ENCODE measurements at places on chromosomes 12 and 14.

DNA sequence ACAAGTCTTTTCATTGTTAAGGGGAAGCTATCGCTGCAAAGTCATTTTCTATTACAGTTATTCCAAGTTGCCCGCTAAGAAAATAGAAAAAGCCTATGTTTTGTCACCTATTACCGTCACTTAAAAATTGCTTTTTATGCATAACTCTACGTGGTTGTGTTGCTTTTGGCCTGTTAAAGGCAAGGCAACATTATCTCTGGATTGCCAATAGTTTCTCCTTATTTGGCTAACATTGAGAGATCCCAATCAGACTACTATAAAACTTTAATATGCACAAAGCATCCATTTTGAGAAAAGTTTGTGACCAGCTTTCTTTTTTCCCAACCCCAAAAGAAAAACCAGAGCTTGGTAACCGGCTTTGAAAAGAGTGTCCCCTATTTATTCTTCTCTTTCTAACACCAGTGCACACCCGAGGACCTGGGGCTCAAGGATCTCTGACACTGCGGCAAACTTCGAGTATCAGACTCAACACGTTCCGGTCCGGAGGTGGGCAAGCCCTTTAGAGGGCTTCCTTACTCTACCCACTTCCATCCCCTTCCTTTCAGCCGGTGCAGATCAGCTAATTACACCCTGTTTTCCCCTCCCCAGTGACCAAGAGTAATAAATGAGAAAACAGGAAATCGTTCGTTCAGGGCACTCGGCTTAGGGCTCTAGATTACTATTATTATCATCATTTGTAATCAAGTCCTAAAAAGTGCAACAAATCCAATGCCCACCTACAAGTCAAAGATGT is 1.2 kb downstream of the PPP1R12A start:
- peak; percentile 34 for DNase-seq

DNA sequence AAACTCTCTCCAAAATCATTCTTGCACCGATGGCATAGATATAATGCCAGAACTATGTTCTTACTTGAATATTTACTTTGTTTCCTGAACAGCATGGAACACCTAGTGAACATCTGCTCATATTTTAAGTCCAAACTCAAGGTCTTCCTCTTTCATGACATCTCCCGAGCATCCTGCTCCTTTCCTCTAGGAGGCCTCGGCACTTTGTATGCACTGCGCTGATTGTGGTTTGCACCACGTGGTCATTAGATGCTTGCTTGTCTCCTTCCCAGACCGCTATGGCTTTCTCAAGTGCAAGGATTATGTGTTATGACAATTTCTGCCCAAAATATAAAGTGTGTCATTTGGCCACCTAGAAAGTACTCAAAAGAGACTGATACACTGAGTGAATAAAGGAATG is 912.0 kb downstream of the GALC start:
- DNase-seq: no peak

DNA sequence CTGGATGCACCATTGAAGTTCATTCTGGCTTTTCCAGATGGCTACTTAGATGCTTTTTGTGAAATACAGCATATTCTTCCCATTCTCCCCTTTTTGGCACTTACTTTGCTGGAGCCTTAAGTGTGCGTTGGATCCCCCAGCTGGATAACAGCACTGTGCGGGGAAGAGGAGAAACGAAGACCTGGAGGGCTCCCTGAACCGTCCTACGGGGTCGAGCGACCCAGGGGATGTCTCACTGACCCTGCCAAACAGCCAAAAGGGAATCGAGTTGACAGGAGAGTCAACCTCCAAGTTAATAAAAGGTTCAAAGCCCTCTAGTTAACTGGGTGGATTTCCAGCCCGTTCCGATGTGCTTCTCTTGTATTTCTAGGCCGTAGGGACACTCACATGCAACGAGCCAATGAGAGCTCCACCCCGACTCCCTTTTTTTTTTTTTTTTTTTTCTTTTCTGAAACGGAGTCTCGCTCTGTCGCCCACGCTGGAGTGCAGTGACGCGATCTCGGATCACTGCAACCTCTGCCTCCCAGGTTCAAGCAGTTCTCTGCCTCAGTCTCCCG is 1.0 kb upstream of the CAMKK2 start:
- peak; percentile 26 for DNase-seq

DNA sequence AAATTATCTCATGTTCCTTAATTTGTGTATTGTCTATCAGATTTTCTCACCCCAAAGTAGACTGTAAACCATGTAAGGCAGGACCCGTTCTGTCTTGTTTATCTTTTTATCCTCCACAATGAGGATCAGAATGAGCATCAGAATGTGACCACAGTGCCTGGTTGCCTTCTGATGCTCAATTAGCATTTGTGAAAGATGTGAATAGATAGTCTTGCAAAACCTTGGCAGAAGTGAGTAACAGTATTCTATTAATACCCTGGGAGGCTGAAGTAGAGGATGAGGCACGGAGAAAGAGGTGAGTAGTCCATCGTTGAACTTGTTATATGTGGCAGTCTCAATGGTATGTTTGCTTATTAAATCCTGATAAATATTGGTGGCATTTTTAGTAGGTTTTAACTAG is 781.4 kb downstream of the NRXN3 start:
- DNase-seq: no peak

DNA sequence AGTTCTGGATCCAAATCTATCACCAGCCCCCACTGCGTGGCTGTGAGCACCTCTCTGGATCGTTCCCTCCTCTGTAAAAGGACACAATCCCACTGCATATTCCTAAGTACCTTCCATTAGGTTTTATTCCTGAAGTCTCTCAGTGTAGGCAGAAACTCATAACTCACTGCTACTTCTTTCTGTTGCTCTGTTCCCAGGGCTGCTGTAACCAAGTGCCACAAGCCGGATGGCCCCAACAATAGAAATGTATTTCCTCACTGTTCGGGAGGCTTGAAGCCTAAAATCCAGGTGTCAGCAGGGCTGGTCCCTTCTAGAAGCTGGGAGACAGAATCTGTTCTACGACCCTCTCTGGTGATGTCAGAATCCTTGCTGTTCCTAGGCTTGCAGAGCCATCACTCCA is 24.9 kb downstream of the FOXN3 start:
- DNase-seq: no peak

DNA sequence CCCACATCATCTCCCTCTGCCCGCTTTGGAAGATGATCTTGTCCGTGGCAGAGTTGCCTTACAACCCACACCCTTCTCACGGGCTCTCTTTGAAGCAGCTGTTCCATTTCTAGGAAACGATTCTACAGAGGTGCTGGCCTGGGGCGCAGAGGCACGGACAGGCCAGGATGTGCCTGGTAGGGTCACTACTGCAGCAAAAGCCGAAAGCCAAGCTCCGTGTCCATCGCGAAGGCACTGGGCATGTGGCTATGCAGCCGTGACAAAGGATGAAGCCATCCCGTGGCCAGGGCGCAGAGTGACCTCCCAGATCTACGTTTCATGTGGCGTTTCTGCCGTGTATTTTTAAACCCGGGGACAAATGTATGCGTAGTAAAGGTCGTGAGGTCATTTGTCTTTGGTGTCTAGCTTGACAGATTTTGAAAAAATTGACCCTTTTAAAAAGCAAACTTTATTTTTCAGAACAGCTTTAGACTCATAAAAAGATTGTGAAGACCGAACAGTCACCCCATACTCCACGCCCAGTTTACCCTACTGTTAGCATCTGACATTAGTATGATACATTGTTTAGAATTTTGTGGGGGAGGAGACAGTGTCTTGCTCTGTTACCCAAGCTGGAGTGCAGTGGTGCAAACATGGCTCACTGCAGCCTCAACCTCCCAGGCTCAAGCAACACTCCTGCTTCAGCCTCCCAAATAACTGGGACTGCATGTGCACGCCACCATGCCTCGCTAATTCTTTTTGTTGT is 40.4 kb upstream of the NCOR2 start:
- DNase-seq: no peak

- no peak for DNase-seq
These were observed 16.9 kb upstream of the APPL2 start for GRCh38 chr12:105252901-105253300.

DNA sequence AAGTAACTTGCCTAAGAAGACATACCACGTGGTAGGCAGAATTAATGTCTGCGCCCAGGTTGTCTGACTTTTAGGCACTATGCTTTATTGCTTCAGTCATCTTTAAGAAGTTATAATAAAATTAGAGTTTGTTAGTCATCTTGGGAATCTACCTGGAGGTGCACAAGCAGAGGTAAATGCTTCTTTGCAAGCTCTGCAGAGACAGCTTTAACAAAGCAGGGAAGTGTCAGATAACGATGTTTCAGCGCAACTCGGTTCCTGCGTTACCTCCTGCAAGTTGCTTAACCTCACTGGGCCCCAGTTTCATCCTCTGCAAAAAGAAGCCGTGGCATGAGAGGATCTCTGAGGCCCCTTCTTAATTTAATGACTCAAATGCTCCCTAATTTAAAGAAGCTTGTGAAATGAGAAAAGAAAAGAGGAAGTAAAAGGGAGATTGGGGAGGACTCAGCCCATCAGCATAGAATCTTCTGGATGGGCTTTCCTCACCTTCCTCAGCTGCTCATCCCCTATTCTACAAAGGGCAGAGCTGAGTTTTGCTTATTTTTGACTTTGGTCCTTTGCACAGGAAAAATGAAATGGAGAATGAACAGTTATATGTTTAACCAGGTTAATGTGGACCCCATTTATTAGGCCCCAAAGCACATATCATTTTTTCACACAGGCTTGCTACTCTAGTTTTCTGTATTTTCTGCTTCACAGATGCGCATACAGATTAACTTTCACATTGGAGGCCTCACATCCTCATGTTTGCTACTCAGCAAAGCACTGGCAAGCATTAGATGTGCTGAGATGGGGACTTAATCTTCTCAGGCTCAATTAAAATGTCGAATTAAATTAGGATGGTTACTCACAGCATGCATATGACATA is 5.1 kb downstream of the ARHGDIB start:
- DNase-seq: peak; percentile 39

DNA sequence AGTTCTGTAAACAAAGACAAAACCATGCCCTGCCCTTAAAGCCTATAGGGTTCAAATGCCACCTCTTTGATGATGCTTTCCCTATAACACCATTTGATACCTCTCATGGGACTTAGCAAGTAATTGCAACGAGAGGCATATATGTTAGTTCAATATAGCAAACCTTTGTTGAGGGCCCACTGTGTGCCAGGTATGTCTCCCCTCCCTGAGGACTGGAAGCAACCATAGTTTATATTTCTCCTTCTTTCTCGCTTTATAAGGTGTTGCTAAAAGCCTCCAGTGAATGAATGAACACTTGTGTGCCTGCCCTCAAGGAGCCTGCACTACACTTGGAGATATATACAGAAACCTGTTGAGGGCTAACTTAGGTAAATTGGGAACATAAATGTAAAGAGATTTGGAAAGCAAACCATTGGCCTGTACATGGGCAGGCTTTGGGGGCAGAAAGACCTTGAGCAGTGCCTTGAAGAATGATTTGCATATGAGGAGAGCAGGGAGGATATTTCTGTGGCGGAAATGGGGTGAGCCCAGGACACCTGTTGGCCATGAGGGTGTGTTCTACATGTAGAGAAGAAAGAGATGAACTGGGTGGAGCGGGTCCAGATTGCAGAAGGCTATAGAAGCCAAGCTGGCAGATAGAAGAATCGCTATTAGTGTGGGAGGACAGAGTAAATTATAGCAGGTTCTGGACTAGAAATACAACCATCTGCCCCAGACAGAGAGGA is 1.8 kb upstream of the CKAP4 start:
- DNase-seq: no peak

DNA sequence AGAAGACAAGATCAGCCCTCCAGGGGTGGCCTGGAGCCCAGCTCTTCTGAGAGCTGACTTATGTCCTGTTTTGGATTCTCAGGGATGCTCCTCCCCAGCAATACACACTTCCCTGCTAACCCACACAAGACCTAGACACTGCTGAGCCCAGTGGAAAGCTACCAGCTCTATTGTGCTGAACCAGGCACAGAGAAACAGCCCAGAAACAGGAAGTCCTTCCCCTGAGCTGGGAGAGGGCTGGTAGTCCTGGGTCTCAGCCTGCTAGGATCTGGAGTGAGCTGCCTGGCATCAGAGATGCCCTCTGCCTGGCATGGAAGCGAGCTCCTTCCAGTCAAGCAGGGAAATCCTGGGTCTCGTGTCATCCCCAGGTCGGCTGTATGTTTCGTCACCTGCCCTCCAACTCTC is 1.2 kb upstream of the LAG3 start:
- no peak for DNase-seq

GRCh38 chr12:94205822-94206221 is 57.4 kb downstream of the PLXNC1 start:
- DNase-seq: peak; percentile 24

GRCh38 chr14:21711360-21711961 is 37.8 kb upstream of the OR4E1 start:
- DNase-seq: no peak

- DNase-seq: no peak
These were observed 66.7 kb upstream of the AP4S1 start for GRCh38 chr14:30958555-30959407.

DNA sequence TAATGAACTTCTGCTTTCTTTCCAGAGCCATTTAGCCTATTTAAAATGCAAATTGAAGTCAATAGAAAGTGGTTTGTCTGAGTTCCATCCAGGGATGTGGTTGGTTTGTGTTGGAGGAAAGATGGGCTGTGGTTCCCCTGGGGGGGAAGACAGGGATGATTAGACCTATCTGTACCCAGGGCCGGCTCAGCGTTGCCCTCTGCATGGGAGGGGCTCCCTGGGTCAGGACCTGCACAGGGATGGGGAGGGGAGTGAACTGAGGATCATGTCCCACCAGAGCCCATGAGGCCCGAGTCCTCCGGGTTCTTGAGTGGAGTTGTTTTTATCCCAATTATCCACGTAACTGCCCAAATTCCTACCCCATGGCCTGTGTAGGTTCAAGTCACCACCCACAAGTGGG is 76.9 kb upstream of the SFSWAP start:
- no peak for DNase-seq

DNA sequence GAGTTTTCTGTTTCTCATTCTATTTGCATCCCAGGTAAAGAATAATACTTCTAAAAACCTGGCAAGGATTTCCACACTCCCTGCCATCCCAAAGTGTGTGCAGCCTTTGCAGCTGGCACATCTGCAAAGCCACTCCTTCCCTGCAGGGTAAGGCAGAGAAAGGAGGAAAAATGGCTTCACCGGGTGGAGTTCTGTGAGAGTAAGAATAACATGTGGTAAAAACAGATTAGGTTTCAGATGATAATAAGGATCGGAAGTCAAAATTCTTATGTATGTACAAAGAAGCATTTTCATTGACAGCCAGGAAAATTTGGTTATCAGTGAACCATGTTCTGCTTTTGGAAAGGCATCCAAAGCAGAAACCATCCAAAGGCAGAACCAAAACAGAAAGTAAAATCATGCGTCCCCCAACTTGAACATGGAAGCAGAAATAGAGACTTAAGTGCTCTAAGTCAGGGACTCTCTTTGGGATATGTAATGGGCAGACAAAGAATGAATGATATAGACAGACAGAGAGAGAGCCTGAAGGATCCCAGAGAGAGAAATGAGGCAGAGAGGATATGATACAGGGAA is 192.6 kb upstream of the CCDC196 start:
- no peak for DNase-seq
